ENCODE measurements at places on chromosomes 6 and 20.

DNA sequence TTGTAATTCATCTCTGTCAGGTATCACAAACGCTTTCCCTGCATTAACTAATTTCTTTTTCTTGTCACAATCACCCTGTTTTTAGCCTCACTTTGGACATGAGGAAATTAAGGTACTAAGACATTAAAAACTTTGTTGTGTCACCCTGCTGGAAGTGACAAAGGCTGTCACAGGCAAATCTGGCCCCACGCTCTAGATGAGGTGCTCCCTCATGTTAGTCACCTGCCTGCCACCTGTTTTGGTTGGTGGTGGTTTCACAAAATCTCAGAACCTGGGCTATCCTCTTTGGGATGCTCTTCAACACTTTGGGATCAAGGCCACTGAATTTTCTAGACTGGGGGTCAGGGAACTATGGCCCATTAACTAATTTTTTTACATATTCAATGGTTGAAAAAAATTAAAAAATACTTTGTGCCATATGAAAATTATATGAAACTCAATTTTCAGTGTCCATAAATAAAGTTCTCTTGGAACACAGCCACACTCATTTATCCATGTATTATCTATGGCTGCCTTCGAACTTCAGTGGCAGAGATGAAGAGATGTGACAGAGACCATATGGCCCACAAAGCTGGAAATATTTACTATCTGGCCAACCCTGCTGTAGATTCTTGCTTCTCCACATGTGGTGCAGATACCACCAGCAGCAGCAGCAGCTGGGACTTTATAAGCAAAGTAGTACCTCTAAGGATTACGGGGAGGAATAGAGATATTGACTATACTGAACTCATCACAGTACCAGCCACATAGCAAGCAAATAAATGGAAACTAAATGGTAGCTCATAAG, 16.1 kb upstream of the TNFAIP3 start:
- DNase-seq, result no peak

GRCh38 chr6:33848484-33848883, 44.7 kb upstream of the MLN start:
- no peak for DNase-seq

- no peak for DNase-seq
These were observed 6.5 kb downstream of the IP6K3 start for GRCh38 chr6:33740204-33740608.

GRCh38 chr20:63101781-63102720, 95.3 kb upstream of the BHLHE23 start:
- DNase-seq, result peak; percentile 26

DNA sequence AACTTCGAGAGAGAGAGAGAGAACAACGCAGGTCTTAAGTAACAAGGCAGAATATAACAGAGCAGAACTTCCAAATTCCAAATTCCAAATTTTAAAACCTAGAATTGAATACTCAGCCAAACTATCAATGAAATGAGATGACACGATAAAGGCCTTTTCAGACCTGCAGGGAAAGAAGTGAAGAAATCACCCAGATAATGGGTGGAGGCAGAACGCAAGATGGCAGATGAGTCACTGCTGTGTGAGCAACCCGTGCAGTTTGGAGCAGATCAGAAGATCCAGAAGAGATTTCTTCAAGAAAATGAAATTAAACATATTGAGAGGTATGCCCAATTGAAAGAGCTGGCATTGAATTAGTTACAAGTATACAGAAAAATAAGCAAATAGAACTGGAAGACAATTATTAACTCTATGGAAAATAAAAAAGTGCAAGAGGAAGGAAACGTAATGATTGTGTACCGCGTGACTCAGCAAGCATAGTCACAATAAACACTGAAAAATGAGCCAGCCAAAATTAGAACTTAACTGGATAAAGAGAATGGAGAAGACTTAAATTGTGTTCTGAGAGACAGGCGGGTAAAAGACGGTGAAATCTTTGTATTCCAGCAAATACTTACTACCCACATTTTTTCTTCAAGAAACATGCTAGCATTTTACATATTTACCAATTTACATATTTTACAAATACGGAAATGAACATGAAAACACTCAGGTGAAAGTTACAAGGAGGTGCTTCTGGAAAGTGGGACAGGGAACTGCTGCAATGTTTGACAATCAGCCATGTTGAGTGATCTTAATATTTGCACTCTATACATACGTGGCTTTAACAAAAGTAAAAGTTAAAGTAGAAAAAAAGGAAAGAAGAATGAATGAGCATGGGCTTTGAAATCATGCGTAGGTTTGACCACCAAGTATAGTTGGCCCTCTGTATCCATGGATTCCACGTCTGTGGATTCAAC, 87.9 kb upstream of the CDYL start:
- no peak for DNase-seq

GRCh38 chr6:101344885-101345284, 48.6 kb upstream of the GRIK2 start:
- no peak for DNase-seq

DNA sequence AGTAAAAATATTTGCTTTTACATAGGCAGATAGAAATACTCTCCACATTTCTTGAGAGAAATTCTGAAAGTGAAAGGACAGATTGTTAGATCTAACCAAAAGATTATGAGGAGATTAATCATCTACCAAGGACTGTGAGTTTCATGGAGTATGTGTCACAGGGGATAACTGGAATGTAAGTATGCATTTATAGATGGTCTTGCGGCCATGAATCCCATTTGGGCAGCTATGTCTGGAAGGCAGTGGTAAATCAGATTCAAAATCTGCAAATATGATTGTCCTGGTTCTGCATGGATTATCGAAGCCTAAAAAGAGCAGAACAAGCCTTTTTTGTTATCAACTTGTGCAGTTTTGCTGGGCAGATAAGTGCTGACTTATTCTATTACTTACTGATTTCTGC, 293.8 kb downstream of the RFPL4B start:
- DNase-seq, result no peak

GRCh38 chr20:62716941-62717310, 8.3 kb downstream of the NTSR1 start:
- no peak for DNase-seq

- peak; percentile 69 for DNase-seq
These were observed 7.6 kb upstream of the TAAR9 start for GRCh38 chr6:132530293-132530974.

GRCh38 chr20:23632711-23633573, 4.8 kb downstream of the CST3 start:
- DNase-seq, result no peak

DNA sequence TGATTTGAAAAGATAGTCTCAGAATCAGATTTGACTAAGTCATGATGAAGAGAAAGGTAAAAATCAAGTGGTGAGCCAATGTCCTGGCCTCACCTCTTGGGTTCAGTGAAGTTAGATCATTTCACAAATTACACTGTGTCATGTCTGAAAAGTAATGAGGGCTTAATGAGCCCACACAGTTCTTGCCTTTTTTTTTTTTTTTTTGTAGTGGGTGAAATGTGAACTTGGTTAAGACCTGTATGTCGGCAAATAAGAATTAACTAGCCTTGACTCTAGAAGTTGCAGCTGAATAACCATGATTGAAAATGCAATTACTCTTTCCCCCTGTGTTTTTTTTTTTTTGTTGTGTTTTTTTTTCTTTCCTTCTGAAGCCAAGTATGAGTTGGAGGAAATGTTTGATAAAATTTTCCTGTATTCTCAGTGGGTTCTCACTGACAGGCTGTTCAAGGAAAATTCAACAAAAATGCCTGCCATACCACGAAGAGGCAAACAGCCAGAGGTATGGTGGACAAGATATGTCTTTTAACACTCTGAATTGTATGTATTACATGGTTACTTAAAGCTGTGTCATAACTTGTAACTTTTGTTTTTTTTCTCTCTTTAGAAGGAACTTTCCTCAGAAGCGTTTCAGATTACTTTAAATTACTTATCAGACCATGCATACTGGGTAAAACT, 135.2 kb upstream of the MLIP start:
- DNase-seq, result no peak

GRCh38 chr20:47735412-47736400, 49.6 kb downstream of the SULF2 start:
- DNase-seq, result no peak

DNA sequence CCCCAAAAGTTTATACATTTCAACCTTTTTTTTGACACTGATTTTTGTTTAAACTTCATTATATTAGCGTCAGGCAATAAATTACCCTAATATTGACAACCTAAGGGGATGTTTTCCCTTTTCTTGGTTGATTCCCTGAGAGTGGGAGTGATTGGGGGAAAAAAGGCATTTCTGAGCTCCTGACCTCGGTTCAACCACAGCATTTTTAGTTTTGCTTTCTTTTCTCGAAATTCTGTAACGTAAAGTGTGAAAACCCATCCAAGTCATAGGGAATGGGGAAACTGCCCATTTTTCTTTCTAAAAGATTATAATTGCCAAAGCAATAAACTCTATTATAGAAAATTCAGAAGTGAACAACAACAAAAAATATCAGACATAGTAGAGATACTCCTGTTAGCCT, 67.9 kb upstream of the SPACA1 start:
- no peak for DNase-seq

DNA sequence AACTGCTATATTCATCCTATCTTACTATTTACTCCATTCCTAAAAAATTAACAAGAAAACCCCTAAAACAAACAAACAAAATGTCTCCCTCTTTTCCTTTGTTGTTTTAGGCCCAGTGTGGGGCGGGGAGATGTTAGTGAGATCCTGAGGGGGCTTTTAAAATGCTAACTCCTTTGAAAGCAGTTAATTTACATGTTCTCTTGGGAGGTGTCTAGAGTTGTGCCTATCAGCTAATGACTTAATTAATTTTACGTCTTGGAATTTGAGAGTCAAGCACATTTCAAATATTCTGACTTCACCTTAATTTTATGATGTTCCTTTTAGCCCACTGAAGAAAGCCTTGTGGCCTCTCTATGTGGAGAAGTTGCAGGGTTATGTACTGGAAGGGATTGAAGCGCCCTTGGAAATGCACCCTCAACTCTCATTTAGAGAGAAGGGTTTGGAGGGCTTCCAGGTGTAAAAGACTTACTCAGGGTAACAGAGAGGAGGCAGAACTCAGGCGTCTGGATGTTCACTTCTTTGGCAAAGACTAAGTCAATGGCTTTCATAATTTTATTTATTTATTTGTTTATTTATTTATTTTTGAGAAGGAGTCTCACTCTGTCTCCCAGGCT, 4.9 kb downstream of the SASH1 start:
- DNase-seq, result no peak

DNA sequence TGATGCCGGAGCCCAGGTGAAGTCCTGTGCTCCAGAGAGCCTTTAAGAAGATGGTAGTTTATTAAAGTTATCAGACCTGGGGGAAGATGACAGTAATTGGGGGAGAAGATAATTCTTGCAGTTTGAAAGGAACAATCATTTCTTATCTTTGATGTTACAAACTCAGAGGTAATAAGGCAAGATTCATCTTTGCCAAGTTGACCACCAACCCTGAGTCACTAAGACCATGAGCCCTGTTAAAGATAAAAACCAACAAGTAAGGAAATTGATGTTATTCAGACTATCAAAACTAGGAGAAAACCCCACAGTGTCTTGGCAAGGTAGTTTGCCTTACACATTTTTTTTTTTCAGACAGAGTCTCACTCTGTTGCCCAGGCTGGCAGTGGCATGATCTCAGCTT, 73.1 kb downstream of the MKKS start:
- DNase-seq, result no peak

- no peak for DNase-seq
These were observed 33.1 kb upstream of the PNRC1 start for GRCh38 chr6:89047473-89047872.

- no peak for DNase-seq
These were observed 30.2 kb upstream of the RNF8 start for GRCh38 chr6:37323580-37323979.

GRCh38 chr20:13526551-13526950, 112.2 kb downstream of the TASP1 start:
- DNase-seq, result no peak

DNA sequence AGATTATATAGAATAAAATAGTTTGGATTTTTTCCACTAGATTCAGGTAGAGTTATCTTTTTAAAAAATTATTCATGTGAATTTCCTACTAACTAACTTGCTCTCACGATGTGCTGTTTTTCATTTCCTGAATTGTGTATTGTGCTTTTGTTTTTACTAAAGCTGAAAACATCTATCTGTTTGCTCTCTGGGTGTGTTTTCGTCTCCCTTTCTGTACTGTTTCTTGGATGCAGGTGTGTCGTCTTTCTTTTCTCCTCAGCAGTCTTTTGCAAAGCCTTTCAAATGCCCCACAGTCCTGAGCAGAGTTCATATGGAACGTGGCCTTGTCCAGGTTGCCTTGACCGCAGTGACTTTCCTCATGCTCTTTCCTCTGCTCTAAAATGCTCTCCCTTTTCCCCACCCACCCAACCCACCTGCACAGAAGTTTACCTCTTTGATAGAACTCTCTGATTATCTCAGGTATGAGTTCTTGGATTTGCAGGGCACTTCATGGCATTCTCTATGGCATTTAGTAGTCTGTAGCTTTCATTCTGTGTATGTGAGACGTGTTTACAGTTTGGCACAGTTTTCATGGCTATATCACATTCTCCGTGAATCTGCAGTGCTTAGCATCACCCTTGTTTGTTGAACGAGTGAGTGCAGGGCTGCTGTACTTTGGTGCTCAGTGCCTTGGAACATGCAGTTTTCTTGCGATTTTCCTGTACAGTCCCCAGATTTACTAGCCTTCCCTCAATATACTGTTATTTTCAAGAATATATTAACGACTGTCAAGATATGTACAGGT, 77.1 kb downstream of the FARS2 start:
- no peak for DNase-seq

- DNase-seq, result no peak
These were observed 309.1 kb downstream of the LMBRD1 start for GRCh38 chr6:69487688-69488087.

DNA sequence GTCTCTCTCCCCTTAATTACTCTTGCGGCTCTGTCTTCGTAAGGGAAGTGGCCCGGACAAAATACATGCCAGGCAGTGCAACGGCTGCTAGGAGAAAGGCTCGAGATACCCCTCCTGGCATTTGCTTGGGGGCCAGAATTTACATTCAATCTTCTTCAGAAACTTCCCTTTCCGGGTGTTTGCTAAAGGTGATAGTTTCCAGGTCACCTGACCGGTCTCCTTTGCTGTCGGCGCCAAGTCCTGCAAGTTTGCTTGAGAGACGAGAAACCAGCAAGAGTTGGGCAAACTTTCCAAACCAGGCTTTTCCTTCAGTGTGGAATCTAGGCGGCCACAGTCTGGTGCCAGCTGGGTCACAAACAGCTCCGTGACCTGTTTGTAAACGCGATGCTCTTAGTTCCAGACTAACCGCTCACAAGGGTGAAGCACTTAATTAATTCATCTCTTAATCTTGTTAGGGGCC, 563 bp upstream of the SRSF3 start:
- DNase-seq, result no peak
